MV-4-11 (cell line): ENCODE measurements at places on chromosomes 12 and 14.

- no peak for DNase-seq
Observed at GRCh38 chr12:69833696-69834095, 8.7 kb downstream of the MYRFL start.

GRCh38 chr12:116954710-116955381 is 44.1 kb downstream of the FBXW8 start:
- no peak for DNase-seq

- no peak for DNase-seq
Observed at GRCh38 chr14:93945070-93945399, 17.9 kb downstream of the FAM181A start.

- DNase-seq: no peak
Observed at GRCh38 chr12:58841058-58841798, 79.1 kb downstream of the LRIG3 start.

DNA sequence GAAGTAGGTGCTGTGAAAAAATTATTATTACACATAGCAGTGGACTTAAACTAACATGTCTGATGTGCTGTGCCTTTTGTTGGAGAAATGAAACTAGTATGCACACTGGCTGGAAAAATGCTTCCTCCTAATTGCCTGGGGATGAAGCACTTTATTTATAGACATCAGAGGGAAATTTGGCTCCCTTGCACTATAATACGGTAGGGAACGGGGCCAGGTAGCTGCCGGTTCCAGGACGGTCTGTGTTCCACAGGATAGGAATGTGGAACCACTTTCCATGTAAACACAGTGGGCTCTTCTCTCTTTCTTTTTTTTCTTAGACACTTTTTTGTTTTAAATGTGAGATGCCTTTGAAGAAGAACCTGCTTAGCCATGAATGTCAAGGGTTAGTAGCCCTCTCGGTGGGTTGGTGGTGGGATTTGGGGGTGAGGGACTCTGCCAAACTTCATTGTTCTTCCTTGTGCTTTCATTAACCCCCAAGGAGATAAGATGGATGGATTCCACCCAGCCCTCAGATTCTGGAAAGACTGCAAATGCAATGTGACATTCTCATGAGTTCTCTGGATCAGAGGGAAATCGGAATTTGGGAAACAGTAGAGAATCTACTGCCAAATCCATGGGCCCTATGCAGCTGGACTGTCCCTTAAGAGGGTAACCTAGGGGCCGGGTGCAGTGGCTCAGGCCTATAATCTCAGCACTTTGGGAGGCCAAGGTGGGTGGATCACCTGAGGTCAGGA is 58.0 kb upstream of the GSC start:
- DNase-seq: no peak

- DNase-seq: no peak
Observed at GRCh38 chr14:100523843-100524169, 63.4 kb downstream of the BEGAIN start.

DNA sequence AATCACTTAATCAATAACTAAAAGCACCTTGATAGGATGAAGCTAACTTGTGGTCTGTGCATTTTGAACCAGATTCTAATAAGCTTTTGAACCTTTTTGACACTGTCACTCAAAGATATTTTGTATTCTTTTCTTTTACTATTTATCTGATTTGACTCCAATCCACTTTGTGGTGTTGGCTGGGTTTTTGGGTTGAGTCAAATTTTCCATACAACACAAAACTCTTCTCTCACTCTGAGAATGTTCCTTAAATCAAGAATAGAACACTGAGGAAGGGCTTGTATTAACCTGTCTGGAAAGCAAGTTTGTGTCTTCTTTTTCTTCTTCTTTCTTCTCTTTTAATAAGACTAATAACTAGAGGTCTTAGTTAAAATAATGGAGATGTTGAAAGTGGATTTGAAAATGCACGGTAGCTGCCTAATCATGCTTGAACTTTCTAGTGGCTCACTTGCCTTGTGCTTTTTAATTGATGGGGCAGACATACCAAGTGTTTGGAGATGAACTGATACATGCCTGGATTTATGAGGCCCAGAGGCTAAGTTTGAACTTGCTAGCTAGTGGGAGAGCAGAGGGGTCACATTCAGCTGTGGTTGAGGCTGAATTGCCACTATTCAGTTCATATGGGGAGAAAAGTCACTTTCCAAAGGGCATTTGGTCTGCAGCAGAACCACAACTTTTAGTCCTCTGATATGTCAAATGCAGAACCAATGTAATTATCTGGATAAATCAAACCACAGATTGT is 93.5 kb upstream of the PTHLH start:
- DNase-seq: no peak

DNA sequence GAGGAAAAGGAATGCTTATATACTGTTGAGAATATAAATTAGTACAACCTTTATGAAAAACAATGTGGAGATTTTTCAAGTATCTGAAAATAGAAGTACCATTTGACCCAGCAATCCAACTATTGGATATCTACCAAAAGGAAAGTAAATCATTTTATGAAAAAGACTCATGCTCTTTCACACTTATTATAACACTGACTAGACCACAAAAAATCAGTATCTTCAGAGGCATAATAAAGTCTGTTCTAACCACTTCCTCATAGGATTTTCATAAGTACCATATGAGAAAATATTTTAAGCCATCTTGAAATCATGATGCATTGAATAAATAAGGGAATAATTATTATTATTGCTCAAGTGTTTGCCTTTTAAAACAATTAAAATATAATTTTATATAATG is 90.8 kb downstream of the SLCO1B1 start:
- DNase-seq: peak; percentile 15

- peak; percentile 20 for DNase-seq
Observed at GRCh38 chr12:12784911-12785814, at the start of gene APOLD1. TSS of gene APOLD1 (plus strand) at chr12:12785659. CDS start at chr12:12785692, 33 bp downstream.

DNA sequence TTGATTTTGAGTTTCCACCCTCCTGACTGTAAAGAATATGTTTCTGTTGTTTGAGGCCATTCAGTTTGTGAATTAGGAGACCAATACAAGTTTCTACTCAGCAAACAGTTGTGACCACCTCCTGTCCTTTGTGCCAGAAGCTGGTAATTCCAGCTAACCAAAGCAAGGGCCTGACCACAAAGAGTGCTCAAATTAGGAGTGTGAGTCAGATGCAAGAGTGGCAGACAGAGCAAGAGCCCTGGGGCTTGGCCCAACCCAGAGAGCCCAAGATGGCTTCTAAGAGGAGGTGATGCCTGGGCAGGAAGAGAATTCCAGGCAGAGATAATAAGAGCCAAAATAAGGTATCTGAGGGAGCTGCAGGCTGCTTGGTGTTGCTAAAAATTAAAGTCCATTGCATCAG is 77.7 kb upstream of the C14orf132 start:
- no peak for DNase-seq

- peak; percentile 28 for DNase-seq
Observed at GRCh38 chr14:57486767-57487379, 6.8 kb downstream of the CCDC198 start.

DNA sequence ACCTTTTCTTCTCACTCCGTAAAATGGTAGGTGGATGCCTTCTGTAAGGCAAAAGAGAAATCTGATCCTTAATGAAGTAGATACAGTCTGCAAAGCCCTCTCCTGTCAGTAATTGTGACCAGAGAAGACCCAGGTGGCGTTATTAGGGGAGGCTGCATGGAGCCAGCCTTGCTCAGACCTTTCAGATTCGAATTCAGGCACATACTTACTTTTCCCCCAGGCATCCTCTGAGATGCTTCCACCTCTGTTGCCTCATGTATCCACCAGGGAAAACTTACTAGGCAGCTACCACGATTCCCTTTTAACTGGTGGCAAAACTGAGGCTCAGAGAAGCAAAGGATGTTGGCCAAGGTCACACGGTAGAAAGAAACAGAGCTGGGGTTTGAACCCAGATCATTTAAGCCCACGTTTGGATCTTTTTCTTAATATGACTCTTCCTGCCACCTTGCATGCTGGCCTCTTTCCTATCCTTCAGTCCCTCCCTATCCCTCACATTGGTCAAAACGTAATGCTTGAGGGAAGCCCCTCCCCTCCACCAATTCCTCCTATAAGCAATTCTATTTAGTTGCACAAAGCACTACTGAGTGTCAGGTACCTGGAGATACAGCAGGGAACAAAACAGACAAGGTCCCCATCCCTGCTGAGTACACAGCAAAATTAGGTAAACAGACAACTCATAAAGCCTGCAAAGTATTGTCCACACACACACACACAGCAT is 179.4 kb downstream of the KSR2 start:
- no peak for DNase-seq

GRCh38 chr12:16329594-16329993 is 17.9 kb upstream of the MGST1 start:
- DNase-seq: no peak

- DNase-seq: no peak
Observed at GRCh38 chr12:74890237-74890599, 319.4 kb downstream of the KCNC2 start.

GRCh38 chr14:102663440-102663839 is 71.0 kb downstream of the RCOR1 start:
- DNase-seq: no peak
